Suppressor macrophage treated with lipopolysaccharide for 4 hours (primary cell): ENCODE measurements at places on chromosomes 12 and 14.

DNA sequence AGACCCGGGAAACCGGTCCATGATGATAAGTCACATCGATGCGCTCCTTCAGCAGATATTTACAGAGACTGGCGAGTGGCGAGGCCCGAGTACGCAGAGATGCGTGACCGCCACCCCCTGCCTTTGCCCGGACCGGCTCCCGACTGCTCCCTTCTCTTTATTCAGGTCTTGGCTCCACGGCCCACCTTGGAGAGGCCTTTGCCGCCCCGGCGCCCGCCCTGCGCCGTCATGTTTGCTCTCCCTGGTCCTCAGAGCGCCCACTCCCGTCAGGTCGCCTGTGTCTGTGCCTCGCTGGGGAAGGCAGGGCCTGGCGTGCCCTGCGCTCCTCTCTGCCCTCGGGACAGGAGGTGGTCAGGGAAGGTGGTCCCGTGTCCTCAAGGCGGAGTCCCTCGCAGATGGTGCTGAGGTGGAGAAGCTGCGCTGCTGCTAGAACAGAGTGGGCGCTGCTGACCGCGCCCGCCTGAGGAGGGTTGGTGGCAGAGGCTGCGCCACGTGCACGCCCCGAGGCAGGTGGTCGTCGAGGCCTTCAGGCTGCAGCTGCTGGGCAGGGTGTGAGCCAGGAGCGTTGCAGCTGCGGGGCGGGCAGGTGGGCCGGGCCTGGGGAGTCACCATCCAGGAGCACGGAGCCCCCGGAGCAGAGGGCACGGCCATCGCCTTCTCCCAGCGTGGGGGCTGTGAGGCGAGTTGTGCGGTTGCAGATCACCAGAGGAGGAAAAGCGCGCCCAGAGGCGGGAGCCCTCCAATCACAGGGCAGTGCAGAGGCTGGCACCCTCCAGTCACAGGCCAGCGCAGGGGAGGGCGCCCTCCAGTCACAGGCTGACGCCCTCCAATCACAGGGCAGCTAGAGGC is 27.2 kb downstream of the DDX51 start:
- DNase-seq, result no peak

- DNase-seq, result no peak
Observed at GRCh38 chr14:105529569-105530284, 3.3 kb downstream of the TMEM121 start.

DNA sequence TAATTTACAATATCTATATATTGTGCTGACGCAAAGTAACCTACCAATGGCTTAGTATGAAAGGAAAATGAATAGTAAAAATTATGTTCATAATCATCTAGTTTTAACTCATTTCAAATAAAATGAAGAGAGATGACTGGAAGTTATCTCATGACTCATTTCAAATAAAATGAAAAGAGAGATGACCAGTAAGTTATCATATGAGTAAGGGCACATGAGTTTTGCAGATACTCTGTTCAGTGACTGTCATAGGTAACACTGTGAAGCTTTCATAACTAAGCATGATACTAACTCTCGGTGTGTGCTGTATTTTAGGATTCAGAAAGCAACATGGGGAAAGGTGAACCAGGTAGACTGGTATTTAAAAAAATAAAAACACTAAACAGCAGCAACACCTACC is 364.5 kb upstream of the DIO2 start:
- DNase-seq, result no peak

DNA sequence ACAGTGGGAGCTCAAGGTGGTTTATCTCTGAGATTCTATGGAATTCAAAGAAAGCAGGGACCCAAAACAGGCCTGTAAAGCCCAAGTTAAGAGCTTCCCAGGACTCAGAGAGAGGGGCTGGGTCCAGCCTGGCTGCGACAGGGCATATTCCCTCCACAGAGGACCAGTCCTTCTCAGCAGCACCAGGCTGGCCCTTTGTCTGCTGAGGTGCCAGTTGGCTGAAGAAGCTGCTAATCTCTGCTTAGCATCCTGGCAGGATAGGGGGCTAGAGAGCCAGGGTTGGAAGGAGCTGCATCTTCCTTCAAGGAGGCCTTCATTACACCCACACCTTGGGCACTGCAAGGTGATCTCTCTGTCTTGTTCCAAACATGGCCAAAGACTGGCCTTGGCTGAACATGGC is 68.3 kb upstream of the TUNAR start:
- DNase-seq, result no peak

GRCh38 chr12:54404061-54405004 is 14.7 kb downstream of the ITGA5 start:
- peak; percentile 82 for DNase-seq

GRCh38 chr12:39874785-39875184 is 231.1 kb downstream of the SLC2A13 start:
- DNase-seq, result no peak

- no peak for DNase-seq
Observed at GRCh38 chr14:22381766-22382165, 207.3 kb downstream of the DAD1 start.

DNA sequence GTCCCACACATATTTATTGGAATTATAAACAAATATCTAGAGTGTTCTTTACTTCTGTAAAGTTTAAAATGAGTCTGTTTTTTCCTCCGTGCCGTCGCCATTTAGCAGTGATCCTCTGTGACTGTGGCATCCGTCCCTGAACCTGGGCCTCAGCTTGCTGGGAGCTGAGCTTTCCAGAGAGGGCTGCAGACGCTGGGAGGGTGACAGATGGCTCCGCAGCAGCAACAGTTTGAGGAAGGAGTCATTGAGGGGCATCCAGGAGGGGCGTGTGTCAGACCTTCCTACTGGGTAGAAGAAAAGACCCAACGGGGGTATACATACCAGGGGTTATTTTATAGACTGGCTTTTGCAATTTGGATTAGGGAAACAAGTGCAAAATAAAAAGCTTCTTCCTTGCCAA is 47.9 kb downstream of the NEUROD4 start:
- no peak for DNase-seq

DNA sequence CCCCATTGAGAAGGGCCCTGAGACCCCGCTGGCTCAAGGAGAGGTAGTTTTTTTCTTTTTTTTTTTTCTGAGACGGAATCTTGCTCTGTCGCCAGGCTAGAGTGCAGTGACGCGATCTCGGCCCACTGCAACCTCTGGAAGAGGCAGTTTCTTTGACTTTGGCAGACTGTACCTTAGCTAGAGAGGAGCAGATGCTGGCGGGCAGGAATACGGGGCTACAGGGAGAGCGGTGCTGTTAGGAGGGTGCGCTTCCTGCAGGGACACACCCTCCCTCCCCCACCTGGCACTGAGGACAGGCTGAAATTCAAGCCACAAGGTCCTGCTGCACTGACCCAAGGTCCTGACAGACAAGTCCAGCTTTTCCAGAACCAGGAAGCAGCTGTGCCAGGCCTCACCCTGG is 32.2 kb upstream of the NUDT14 start:
- DNase-seq, result no peak

GRCh38 chr12:65391711-65392110 is 113.2 kb downstream of the MSRB3 start:
- no peak for DNase-seq

DNA sequence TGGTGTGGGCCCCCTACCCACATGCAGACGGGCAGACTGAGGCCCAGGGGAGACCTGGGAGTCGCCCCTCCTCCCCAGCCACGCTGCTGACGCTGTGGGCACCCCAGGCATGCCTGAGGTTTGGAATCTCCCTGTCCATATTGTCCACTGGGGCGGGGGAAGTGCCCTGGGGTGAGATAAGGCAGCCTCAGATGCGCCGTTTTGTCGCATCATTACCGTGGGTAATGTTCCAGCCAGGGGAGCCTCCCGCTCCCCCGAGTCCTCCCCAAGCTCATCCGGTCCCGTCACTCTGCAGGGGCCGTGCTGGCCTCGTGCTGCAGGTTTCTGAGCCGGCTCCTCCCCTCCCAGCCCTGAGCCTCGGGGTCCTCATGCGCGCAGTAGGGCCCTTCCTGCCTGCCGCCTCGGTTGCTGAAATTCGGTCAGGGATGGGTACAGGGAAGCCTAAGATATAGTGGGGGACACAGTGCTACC is 11.4 kb downstream of the INF2 start:
- no peak for DNase-seq

GRCh38 chr14:93759719-93760307 is 28.5 kb downstream of the PRIMA1 start:
- DNase-seq, result no peak

DNA sequence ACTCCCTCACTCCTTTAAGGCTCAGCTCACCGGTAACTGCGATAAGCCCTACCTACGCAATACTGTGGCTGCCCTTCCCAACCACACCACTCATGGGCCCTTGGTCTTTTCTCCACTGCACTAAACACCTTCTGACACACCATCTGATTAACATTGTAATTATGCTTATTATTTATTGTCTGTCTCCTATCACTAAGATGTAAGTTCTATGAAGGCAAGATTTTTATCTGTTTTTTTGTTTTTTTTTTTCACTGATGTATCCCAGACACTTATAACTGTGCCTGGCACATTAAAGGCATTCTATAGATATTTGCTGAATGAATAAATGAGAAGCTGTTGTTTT is 34.2 kb upstream of the PYGL start:
- DNase-seq, result no peak

DNA sequence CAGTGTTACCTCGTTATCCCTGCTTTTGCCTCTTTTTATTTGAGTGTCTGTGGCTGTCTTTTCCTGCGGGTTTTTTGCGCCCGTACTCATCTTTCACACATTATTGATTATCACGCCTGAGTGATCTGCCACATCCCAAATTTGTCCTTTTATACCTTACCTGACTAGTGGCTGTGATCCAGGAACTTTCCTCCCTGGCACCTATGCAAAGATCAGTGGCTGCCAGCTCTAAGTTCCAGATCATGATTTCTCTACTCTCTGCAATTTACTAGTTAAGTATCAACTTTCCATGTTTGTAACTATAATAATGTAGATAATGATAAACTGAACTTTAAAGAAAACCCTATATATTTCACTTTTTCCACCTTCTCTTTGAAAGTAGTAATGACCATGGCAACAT is 36.9 kb downstream of the PLEKHA5 start:
- DNase-seq, result no peak

DNA sequence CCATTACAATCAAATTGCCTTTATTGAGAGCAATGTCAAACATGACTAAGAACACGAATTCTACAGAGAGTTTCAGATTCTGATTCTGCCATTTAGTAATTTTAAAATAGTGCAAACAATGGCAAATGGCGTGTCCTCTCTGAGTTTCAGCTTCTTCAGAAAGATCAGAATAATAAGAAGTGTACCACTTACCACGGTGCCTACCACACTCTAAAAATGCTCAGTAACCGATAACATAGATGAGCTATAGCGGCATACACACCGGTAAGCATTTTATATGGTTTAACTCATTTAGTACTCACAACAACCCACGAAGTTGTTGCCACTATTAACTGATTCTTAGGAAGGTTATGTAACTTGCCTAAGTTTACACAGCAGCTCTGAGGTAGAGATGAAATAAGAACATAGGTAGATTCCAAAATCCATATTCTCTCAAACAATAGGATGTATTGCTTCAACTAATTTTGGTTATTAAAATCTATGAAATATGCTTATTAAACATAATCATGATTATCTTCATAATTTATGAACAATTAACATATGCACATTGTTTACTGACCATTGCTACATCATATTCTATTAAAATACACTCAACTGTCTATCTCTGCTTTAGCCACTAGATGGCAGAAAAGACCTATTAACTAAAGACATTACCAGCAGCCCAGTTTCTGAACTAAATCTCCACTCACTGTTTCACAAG is 38.3 kb downstream of the SLC6A15 start:
- DNase-seq, result peak; percentile 71

DNA sequence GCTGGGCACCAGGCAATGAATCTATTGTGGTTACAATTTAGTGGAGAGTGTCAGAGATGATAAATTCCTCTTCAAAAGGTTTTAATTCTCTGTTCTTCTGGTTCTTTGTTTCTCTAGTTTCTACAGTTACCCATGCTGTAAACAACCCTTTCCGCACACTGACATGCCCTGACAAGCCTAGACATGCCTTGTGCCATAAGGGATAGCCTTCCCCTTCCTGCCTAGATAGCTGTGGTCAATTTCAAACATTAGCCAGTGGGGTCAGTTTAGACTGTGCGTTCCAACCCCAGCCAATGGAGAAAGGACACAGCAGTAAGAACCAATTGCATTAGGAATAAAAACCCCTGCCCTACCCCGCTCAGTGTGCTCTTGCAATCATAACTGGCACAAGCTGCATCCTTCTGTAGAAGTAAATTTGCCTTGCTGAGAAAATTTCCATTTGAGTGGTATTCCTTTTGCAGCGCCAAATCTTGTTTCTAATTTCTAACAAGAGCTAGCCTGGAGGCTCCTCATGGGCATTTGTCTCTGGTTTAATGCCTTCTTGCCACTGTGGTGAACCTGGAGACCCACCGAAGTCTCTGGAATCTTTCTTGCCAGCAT is 6.4 kb downstream of the EDDM3A start:
- no peak for DNase-seq

DNA sequence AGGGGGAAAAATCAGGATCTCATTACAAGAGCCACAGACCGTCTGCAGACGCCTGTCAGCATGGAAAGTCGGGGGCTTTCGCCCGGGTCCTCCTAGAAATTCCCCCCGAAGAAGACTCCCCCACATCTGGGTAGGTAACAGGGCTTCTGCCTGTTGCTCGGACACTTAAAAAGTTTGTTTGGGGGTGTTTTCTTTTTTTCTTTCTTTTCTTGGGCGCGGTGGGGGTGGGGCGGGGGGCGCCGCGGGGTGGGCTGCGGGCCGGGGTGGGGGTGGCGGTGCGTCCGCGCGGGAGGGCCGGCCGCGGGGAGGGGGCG is 358 bp downstream of the ELK3 start:
- no peak for DNase-seq

GRCh38 chr14:28709571-28710305 is 56.8 kb upstream of the FOXG1 start:
- no peak for DNase-seq

GRCh38 chr14:63986789-63987533 is 134.2 kb downstream of the SYNE2 start:
- peak; percentile 5 for DNase-seq

DNA sequence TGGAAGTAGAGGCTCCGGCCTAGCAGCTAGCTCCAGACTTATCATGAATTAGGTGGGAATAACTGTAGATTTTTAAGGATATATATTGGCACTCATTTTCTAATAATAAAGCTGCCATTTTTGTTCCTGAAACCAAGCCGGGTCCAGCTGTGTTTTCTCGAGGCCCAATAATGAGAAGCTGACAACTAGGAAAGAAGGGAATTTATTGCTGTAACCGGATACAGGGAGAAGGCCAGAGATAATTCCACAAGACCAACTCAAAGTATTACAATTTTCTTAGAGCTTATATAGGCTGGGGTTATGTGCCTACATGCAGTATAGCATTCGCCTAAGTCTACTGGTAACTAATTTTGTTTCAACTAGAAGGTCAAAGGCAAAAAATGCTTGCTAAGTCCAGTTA is 122.3 kb upstream of the FBXO33 start:
- DNase-seq, result no peak

DNA sequence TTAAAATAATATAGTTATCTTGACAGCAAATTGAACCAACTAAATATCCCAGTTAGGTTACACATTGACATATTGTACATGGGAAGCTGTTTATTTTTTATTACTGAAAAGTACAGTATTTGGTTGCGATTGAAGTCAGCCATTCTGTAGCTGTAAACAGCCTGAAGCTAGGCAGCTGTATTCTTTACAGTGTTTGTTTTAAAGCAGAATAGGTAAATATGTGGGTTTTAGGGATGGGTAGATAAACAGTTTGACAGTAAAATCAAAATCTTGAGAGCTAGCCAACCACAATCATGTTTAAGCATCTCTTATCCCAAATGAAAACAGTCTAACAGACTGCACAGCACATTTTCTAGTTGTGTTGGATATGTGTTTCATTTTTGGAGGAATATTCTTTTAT is 45.7 kb downstream of the TTC6 start:
- DNase-seq, result no peak
